ENCODE measurements at places on chromosomes 7 and 10.
A peak's percentile ranks its signal among the peaks of the same experiment; 100 is the strongest.

DNA sequence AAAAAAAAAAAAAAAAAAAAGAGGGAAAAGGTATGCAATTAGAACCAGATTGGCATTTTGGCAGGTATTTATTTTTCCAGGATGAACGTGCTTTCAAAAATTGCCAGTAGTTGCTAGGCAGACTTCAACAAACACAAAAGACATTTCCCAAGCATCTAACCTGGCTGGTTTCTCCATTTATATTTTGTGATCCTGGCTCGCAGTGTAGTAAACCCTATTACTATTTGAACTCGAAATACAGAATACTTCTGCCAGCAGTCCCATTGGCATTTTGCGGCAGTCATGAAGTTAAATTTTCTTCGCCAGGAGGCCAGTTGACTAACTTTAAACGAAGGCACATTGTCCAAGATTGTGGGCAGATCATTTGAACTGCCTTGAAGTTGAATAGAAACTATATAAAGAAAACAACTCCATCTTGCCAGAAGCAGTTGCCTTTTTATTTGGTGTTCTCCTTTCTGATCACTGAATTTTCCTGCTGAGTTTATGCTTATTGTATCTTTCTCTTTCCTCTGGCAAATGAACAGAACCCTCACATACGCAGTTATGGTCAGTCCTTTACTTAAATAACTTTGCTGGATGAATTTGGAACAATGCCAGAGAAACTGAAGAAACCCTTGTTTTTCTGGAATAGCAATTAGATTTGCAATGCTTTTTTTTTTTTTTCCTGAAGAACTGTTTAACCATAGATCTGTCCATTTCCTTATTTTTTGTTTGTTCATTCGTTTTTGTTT is 132.9 kb downstream of the BICC1 start:
- no peak for DNase-seq

- DNase-seq = peak; percentile 10
Measured at GRCh38 chr7:123757095-123757494, 8.3 kb upstream of the WASL start.

GRCh38 chr7:157549612-157550299 is 213.0 kb downstream of the DNAJB6 start:
- DNase-seq = no peak

DNA sequence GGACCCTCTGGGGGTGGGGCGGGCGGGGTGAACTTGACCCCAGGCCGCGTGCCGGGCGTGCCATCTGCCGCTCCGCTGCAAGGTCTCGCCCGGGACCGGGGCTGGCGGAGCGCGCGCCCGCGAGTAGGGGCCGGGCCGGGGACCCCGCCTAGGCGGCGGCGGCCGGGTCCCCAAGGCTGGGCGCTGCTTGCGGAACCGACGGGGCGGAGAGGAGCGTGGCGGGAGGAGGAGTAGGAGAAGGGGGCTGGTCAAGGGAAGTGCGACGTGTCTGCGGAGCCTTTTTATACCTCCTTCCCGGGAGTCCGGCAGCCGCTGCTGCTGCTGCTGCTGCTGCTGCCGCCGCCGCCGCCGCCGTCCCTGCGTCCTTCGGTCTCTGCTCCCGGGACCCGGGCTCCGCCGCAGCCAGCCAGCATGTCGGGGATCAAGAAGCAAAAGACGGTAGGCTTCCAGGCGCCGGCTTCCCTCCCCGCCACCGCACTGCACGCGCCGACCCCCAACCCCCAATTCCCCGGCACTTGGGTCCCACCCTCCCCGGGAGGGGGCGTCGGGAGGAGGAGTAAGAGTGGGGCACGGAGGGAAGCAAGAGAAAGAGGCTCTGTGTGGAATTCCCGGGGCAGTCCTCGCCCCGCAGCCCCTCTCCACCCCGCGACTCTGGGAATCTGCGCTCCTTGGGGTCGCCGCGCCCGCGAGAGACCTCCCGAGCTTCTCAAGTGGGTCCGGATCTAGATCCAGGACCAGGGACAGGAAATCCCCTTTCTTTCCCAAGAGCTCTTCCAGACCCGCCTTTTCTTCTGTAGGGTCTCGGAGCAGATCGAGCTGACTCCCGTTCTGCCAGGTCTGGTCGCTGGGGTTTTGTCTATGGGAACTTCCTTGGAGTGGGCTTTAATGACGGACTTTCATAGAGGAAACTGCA is at the start of gene PAPSS2:
PAPSS2 (plus strand) TSS at position 308 of the 913 bp plus-strand sequence; CDS start at position 412, 104 bp downstream.
- DNase-seq = peak; percentile 72

DNA sequence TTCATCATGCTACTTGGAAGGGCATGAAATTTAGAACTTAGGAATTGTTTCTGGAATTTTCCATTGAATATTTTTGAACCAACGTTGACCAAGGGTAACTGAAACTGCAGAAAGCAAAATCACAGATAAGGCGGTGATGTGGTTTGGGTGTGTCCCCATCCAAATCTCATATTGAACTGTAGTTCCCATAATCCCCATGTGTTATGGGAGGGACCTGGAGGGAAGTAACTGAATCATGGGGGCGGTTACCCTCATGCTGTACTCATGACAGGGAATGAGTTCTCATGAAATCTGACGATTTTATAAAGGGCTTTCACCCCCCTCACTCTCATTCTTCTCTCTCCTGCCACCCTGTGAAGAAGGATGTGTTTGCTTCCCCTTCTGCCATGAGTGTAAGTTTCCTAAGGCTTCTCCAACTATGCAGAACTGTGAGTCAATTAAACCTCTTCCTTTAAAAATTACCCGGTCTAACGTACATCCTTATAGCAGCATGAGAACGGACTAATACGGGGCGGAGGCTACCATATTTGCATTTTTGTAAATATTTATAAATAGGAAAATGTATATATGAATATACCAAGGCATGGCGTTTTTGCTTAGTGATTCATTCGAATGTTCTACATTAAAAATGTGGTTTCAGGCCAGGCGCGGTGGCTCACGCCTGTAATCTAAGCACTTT is 12.4 kb downstream of the NMT2 start:
- no peak for DNase-seq

DNA sequence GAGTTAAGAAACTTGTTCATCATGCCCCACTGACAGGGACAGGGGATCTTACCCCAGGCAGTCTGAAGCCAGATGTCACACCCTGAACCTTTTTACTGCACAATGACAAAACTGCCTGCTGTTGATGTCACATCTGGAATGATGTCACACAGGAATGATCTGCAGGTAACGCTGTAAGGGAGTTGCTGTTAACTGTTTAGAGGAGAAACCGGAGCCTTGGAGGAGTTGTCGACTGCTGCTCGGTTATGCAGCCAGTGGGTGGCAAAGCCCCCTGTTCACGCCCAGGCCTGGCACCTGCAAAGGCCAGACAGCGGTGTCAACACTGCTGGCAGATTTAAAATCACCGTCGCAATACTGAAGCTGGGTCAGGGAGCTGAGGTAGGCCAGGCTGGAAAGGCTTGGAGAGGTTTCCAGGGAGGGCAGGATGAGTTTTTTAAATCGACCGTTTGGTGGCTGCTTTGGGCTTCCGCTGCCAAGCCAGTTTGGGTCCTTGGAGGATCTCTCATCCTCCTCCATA is 10.0 kb upstream of the SLIT1 start:
- no peak for DNase-seq

- DNase-seq = no peak
Measured at GRCh38 chr10:121553511-121554264, 44.6 kb downstream of the FGFR2 start.

GRCh38 chr7:95957510-95957909 is 185.2 kb downstream of the DYNC1I1 start:
- no peak for DNase-seq

DNA sequence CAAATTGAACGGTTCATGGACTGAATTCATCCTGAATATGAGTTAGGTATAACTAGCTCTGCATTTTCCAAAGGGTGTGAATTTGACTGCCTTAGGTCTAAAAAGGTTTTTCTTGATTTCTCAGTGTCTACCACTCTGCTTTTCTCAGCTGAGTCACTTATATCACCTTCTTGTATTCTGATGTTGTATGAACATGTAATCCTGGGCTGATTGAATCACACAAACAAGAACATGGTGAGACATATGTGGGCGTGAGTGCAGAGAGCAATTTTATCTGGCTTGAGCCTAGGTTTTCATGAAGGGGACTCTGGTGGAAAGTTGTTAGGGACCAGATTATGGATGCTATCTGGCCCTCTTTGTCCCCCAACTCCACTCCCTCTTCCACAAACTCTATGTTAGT is 239.8 kb downstream of the SUGCT start:
- no peak for DNase-seq

DNA sequence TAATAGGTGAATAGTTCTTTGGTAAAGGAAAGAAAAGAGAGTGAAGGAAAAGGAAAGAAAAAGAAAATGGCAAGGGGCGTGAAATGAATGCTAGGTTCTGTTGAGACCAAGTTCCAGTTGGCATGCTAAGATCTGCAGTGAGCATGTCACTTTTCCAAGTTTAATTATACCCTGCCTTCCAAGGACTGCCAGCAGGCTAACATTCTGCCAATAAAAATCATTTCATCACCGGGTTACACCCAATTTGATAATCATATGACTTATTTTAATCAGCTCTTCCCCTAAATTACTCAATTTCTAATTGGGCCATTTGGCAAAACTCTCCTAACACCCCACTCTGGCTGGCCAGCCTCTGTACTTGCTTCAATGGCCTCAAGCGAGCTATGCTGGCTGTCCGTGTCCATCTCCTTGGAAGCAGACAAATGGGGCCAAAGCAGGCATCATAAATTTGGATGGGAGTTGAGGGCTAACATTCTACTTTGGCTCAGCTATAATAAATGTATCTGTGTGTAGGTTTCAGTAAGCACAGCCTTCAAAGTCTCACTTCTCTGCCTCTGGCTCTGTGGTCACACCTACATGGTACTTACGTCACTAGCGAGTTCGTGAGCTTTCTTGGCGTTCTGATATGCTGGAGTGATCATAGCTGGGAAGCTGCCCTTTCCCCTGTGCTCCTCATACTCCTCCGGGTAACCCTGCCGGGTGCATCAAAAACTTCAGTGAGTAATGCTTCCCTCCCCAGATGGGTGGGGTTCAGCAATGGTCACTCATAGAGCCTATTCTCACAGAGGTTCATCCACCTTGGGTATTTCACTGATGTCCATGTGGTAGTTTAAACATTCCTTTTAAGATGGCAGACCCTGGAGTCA is 17.3 kb downstream of the NRAP start:
- DNase-seq = no peak

GRCh38 chr7:55053651-55054571 is 35.1 kb downstream of the EGFR start:
- peak; percentile 47 for DNase-seq

DNA sequence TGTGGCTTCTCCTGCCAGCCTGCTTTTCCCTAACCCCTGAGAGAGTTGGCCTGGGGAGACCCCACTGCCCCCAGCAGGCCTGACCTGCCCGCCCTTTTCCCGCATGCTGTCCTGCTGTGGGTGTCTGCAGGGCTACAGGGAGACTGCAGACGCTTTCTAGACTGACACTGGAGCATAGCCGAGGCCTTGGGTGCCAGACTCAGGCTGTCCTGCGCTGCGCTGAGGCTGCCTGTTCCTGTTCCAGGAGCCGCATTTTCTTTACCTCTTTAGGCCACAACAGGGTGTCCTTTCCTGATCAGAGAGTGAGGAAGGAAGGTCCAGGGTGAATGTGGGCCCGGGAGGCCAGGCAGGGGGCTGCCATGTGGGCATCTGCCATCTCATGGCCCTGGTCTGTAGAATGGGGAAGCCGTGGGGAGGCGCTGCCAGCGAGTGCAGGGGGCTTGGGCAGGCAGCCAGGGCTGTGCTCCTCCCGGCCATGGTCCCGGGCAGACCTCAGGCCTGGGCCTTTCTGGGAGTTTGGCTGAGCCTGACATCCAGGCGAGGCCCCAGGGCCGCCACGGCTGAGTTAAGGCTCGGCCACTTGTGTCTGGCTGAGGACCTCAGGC is 3.6 kb downstream of the PWWP2B start:
- no peak for DNase-seq

GRCh38 chr10:91220954-91221675 is 652 bp downstream of the PCGF5 start:
- DNase-seq = peak; percentile 9

GRCh38 chr10:119724593-119725516 is 995 bp upstream of the INPP5F start:
- DNase-seq = peak; percentile 9

GRCh38 chr7:36283711-36284130 is 105.9 kb upstream of the ANLN start:
- peak; percentile 48 for DNase-seq

GRCh38 chr10:85826377-85826776 is 540.2 kb downstream of the GRID1 start:
- no peak for DNase-seq

GRCh38 chr7:27603813-27604212 is 58.9 kb downstream of the HIBADH start:
- DNase-seq = no peak

- no peak for DNase-seq
Measured at GRCh38 chr10:7896297-7896696, 78.0 kb downstream of the TAF3 start.

All from fibroblast of skin of right quadriceps (primary cell).